Lower lobe of right lung (tissue), 2 donors: ENCODE measurements at places on chromosomes 16 and 17. TPM values are rescaled to one million over a fixed set of nuclear protein-coding genes. Genes with fewer than 3 reads are reported as not detected.

The TMC8 gene
- 33.8 TPM for total RNA-seq

The KRT36 gene
- not detected for total RNA-seq

DNA sequence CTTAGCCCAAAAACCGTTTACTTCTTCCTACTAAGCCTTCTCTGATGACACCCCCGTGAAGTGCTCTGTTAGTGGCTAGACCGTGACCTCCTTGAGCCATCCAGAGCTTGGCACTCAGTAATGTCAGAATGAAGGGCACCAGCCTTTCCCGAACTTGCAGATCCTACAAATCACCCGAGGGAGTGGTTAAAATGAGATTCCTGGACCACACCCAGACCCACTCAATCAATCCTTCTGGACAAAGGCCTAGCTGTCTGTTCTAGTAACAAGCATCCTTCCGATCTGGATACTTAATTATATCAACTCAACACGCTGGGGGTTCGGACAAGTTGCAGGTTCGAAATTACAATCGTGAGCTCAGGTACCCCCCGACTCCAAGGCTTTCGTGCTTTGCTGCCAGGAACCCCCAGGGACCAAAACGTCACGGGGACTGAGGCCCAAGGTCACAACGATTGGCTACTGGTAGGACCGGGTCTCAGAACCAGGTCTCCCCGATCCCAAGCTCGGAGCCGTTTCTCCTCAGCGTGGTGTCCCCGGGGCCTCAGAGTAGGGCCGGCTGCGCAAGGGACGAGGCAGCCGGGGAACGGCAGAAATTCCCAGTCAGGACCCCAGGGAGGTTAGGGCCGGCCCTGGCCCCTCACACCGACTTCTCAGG, 527 bp downstream of the CIAPIN1 start:
- DNase-seq, result no peak

DNA sequence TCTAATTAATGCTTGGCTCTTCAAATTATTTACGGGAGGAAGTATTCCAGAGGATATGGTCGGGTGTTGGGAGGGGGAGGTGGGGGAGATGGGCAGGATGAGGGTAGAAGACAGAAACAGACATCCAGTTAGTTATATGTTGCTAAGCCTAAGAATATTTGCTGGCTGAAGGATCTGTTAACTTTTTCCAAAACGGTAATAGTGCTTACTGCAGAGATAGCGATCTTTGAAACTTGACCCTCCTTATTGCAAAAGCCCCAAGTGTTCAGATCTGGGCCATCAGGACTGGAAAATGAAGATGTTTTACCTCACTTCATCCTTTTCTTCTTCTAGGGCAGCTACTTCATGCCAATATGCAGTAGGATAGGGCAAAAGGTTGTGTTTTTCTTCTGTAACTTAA, 27.0 kb upstream of the MMD start:
- no peak for DNase-seq

DNA sequence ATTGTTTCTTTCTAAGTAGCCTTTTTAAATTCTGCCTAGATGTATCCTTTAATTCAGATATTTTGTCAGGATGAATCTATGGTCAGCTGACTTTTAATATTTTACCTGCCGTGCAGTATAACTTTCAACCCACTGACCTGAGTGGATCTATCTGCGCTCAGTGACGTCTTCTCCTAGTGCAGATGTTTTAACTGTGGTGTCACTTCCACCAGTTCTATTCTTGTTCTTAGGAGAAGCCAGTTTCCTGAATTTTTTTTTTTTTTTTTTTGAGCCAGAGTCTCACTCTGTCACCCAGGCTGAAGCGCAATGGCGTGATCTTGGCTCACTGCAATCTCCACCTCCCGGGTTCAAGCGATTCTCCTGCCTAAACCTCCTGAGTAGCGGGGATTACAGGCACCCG, 5.0 kb upstream of the TM4SF5 start:
- no peak for DNase-seq
